Hematopoietic multipotent progenitor cell treated with erythropoietin and hydrocortisone succinate and interleukin-3 and kit ligand, for 4 days (in vitro differentiated cells): ENCODE measurements at places on chromosomes 2 and 18.

GRCh38 chr2:61720911-61721310 lies 132.9 kb downstream of the FAM161A start:
- no peak for DNase-seq

GRCh38 chr2:110852541-110853263 lies 120.3 kb downstream of the ACOXL start:
- DNase-seq = peak; percentile 22

GRCh38 chr2:20350041-20350712 lies 467 bp downstream of the PUM2 start:
- peak; percentile 77 for DNase-seq

DNA sequence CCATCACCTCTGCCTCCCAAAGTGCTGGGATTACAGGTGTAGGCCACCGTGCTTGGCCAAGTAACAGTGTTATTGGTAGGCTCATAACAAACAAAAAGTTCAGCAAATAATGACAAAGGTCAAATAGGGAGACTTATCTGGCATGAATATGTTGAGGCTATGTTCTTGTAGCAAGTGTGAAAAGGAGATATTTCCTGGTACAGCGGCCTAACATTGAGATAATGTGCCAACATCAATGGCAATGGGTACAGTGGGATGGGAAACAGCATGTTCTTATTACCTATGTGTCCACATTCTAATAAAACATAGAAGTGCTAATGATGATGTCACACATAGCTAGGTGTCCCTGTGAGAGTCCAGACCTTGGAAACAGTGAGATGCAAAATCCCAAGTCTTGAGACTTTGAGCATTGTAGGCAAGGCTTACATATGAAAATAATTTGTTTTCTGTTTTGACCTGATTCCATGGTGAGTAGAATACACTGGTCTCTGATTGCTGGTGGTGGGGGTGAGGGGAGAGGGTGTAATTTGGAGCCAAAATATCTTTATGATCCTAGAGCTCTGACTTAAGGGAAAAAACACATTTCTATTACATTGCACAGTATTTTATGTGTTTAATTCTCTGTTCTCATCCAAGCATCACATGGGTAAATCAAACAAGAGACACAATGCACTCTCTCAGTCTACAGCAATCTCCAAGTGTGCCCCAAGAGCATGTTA lies 33.1 kb upstream of the PMAIP1 start:
- no peak for DNase-seq

DNA sequence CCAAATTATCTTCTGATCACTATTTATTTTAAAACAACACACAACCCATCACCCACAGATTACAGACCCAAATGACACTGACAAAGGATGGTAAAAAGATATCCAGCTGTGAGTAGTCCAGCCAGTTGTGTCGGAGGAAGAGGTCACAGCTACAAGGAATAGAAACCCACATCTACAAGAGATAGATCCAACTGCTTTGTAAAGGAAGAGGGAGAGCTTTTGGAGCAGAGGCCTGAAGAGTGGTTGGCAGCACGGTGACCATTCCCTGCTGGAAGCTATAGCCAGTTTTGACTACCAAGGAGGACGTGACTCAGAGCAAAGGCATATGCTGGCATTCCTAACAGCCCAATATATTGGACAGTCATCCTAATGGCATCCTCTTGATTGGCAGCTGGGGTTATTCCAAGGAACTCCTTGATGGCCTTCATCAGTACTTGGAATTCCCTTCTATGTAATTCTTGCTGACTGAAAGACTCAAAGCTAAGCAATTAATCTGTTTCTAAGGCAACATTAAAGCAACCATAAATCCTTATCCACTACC lies 17.1 kb downstream of the SLC8A1 start:
- DNase-seq = no peak

- DNase-seq = no peak
Observed at GRCh38 chr2:231357931-231358330, 37.6 kb upstream of the B3GNT7 start.

DNA sequence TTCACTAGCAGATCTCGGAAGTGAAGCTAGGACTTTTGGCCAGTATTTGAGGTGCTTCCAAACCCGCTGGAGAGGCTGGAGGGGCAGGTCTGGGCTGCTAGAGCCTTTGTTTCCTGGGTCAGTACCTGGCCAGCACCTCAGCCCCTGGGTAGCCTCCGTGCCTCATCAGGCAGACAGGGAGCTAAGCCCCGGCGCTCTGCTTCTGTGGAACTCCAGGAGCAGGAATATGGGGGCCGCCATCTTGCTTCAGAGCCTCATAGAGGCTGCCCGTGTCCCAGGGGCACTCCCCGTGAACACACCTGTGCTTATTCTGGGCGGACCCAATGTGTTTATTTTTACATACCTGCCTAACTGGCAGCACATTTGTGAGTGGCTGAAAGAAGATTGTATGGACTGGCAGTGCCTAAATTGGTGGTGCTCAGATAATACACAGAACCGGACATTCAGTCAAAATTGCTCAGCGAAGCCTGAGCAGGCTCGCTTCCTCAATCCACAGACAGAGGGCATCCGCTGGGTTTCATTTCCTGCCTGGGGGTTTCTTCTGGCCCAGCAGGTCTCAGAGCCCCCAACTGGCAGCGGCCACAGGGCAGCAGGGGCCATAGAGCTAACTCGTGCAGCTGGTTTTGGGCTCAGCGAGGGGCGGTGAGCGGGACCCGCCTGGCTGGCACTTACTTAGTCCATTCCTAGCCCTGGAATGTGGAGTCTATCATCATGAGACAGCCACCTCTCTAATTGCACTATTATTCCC lies 176.8 kb upstream of the ALKAL2 start:
- DNase-seq = no peak

DNA sequence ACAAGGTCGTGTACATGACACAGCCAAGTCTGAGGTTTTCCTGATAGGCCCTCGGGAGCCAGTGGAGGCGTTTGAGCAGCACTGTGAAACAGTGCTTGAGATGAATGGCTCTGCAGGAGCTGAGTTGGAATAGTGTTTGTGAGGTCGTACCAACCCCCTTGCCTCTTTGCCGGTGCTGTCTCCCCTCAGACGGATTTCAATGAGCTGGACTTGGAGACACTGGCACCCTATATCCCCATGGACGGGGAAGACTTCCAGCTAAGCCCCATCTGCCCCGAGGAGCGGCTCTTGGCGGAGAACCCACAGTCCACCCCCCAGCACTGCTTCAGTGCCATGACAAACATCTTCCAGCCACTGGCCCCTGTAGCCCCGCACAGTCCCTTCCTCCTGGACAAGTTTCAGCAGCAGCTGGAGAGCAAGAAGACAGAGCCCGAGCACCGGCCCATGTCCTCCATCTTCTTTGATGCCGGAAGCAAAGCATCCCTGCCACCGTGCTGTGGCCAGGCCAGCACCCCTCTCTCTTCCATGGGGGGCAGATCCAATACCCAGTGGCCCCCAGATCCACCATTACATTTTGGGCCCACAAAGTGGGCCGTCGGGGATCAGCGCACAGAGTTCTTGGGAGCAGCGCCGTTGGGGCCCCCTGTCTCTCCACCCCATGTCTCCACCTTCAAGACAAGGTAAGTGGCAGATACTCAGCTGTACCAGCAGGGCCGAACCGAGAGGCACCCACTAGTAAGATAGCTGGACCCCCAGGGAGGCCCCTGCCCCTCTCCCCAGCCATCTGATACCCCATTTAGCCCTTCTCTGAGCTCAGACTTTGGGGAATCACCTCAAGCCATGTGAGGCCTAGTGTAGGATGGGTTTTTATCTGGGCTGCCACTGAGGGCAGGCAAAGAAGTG lies 83.1 kb downstream of the EPAS1 start:
- no peak for DNase-seq
